Esophagus muscularis mucosa (tissue), 4 donors: ENCODE measurements at places on chromosomes 13 and 19.

DNA sequence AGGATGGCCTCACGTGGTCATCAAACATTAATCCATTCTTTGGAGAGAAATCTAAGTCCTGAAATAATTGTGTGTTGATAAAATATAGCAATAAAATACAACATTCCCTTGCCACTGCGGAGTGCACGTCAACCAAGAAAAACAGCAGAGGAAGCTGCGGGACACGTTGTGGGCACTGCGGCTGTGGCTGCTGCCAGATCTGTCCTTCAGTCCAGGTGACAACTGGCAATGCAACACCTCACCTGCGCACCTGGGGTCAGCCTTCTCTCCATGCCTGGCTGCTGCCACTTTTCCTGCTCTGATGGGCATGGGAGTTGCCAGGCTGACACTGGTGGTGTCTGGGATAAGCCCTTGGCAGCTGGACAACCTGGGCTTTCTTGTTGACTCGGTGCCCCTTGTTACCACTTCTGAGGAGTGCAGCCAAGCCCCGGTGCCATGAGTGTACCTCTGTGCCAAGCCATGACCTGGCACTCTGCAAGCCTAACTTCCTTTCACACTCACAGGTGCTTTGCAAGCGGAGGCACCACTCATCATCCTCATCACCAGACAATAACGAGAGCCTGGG is 251.6 kb upstream of the TSHZ3 start:
- DNase-seq: no peak

DNA sequence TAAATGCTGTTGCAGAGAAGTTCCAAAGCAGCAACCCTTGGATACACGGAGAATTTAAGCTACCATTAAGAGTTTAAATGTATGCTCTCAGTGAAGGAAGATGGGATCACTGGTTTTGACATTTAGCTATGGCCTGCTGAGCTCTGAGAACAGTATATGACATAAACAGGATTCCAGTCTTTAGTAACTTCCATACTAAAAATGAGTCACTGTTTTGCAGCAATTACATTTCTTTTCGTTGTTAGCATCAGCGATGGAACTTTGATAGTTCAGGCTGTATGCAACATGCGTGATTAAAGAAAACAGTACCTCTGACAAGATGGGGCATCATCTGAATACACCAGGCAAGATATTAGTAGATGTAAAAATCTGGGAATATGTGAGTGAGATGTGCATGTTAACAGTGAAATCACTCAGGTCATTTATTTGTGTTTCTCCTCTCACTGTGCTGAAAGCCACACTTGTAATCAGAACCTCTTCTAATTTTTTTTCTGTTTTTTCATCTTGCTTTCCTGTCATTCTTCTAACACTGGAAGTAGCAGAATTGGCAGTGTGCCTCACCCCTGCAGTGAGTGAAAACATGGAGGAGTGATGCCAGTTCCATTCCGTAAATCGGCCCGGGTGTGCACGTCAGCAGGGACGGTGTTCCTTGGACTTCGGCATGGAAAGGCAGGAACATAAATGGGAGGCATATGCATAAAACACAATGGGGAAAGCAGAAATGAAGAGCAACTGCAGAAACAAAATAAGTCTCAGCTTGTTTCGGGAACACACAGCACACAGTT is 361.5 kb downstream of the OXGR1 start:
- DNase-seq: no peak

DNA sequence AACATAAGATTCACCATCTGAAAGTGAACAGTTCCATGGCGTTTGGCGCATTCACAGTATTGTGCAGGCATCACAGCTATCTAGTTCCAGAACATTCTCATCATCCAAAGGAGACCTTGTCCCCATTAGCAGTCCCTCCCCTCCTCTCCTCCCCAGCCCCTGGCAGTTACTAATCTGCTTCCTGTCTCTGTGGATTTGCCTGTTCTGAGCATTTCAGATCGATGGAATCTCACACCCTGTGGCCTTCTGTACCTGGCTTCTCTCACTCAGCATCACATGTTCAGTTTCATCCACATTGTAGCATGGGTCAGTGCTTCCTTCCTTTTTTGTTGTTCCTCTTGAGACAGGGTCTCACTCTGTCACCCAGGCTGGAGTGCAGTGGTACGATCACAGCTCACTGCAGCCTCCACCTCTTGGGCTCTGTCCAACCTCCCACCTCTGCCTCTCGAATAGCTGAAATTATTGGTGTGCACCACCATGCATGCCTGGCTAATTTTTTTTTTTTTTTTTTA is 34.6 kb downstream of the CRTC1 start:
- no peak for DNase-seq

DNA sequence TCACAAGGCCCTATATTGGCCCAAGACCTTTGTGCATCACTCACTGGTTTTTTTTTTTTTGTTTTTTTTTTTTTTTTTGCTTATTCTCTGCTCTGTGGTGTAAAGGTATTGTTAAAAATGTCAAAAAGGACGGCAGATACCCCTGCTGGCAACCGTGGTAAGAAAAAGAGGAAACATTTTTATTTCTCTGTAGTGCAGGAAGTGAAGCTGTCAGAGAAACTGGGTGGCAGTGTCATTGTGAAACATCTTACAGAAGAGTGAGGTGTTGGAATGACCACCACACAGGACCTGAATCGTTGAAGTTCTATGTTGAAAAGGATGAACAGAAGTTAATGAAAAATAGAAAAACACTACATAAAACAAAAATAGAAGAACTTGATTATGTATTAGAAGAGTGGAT is 346.4 kb downstream of the FGF9 start:
- DNase-seq: no peak

DNA sequence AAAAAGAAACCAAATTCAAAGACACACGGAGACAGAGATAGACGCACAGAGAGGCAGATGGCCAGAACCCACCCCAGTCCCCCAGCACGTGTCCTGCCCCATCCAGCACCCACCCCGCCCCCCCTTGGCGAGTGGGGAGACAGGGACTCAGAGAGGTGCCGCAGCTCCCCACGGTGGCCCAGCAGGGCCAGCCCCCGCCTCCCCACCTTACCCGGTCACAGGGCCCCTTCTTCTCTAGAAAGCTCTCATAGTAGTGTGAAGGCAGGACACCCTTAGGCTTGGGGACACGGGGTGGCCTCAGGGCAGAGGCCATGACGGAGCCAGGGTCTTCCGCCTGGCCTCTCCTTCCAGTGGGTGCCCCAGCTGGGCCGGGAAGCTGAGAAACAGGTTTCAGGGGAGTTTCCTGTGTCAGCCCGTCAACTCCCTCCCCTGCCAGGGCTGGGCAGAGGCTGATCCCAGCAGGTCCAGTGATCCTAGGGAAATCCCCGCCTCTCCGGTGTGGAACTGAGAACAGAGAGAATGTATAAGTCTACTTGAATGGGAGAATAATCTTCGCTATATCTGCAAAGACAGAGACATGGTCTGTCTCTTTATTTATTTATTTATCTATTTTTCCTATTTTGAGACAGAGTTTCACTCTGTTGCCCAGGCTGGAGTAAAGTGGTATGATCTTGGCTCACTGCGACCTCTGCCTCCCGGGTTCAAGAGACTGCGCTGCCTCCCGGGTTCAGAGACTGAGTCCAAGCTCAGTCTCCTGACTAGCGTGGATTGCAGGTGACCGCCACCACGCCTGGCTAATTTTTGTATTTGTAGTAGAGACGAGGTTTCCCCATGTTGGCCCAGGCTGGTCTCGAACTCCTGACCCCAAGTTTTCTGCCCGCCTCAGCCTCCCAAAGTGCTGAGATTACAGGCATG is at the start of gene STAP2:
Gene STAP2, minus strand, starts transcription at position 387 of the 915 bp plus-strand sequence. Its CDS starts 74 bp downstream, at position 313.
- DNase-seq: no peak

DNA sequence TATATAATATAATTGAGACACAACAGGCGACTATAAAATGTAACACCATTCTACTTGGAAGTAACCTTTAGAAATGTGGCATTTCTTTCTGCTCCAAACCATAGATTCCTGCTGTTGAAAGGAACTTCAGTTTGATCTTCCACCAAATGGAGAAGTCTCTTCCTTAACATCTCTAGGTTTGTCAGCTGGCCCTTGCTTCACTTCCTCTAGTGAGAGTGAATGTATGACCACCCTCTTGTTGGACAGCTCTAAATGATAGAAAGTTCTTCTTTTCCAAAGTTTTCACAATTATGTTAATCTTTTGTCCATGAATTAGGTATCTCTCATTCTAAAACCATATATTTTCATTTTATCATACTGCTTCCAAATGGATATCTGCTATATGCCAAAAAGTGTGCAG is 13.8 kb upstream of the COG6 start:
- no peak for DNase-seq

DNA sequence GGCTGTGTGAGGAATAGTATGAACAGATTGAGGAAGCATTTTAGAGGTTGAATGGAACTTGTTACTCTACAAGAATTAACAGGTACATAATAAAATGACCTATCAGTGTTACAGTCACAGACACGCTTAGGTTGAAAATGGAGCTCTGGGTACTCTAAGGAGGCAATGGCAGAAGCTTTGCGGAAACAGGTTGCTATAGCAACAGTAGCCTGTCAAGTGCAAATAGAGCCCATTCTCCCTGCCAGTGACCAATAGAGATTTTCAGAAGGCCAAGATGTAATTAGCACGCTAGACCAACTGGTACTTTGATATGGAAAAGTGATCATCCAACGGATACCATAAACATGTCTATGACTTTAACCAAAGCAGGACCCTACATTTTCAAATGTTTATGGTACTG is 148.5 kb upstream of the FREM2 start:
- DNase-seq: no peak

- DNase-seq: no peak
Measured at GRCh38 chr13:97246596-97247158, 24.5 kb downstream of the MBNL2 start.

- no peak for DNase-seq
Measured at GRCh38 chr19:45125975-45126493, 33.1 kb downstream of the PPP1R37 start.

- no peak for DNase-seq
Measured at GRCh38 chr13:79987323-79987722, 353.6 kb downstream of the SPRY2 start.

DNA sequence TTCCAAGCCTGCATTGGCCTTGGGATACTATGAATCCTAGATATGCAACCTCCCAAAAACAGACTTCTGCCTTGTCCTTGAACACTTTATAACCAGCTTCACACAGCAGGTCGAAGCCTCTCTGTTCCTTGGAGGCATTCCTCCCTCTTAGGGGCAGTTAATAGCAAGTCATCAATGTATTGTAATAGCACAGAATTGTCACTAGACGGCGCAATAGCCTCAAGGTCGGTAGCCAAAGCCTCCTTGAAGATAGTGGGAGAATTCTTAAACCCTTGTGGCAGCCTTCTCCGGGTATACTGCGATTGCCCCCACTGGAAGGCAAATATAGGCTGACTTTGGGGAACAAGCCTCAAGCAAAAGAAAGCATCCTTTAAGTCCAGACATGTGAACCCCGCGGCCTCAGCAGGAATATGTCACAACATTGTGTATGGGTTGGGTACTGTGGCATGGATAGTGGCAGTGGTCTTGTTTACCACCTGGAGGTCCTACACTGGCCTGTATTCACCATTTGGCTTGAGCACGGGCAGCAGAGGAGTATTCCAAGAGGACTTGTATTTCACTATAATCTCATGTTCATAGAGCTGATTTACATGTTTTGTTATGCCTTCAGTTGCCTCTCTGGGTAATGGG is 61.1 kb downstream of the ZNF431 start:
- no peak for DNase-seq

- DNase-seq: no peak
Measured at GRCh38 chr13:40345149-40345514, 321.3 kb downstream of the FOXO1 start.

DNA sequence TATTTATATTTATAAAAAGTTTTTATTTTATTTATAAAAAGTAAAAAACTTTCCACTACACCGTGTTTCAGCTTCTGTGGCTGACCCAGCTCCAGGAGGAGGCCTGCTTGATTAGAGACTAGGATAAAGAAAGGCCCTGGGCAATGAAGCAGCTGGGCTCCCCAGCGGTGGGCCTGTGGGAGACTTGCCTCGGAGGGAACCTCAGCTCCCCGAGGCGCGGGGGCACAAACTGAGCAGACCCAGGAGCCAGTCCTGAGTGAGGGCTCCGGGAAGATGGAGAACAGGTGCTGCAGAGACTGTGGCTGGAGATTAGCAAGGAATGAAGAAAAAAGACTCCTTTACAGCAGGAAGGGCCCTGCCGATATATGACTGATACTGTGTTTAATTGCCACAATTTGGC is 63.8 kb upstream of the GJB6 start:
- no peak for DNase-seq

DNA sequence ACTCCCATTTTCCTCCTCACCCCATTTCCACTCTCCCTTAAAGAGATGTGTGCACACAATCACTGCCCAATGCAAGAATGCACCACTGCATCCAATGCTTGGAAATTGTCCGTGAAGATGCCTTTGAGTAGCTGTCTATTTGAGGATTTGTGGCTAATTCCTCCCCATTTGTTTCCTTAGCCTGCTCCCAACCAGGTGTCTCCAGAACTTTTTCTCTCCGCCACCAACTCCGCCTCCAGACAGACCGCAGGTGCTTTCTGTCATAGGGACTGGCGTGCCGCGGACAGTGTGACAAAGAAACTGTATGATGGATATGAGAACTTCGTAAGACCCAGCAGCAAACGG is 461 bp upstream of the TM9SF2 start:
- no peak for DNase-seq

DNA sequence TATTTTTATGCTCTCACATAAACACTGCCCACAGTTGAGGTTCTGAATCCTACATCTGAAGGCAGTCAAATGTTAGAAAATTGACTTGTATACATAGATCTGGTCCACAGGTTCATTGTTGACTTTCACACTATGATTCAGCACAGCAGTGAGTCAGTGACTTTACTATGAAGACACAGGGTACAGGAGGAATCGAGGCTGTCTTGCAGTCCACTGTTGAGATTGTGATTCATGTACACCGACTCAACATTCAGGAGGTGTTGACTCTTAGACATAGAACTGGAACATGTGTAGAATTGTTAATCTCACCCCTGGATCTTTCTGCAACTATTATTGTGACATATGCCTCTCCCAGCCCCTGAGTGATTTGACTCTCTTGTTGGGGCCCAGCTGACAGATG is 74.3 kb upstream of the ZNF43 start:
- DNase-seq: no peak

DNA sequence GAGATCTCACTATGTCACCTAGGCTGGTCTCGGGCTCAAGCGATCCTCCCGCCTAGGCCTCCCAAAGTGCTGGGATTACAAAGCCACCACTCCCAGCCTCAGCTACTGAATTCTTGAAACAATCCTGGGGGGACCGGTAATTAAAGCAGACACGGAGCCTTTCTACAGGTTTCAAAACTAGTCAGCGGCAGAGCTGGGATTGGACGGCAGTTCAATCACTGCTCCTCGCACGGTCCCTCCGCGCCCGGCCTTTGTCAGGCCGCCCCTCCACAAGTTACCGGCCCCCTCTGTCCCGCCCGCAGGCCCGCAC is 229 bp downstream of the BORCS8 start:
- DNase-seq: no peak
